Caco-2 (cell line): ENCODE measurements at places on chromosomes 5 and 9. TPM values are rescaled to one million over a fixed set of nuclear protein-coding genes. Genes with fewer than 3 reads are reported as not detected.

GRAMD2B gene
- 3.0 TPM in 2 replicates for total RNA-seq

PCDHB13 gene
- 0.12 TPM in 1 of 2 replicates, not detected in the other for total RNA-seq

QRFP gene
- total RNA-seq: not detected in 2 replicates

PCDHA9 gene
- not detected in 2 replicates for total RNA-seq

- no peaks in the 10 kb centered on the region for H3K36me3 ChIP-seq
- no peak for DNase-seq
- H3K27me3 ChIP-seq: no peaks in the 10 kb centered on the region
- no peak overlapping the region for H3K4me3 ChIP-seq
Observed at GRCh38 chr5:106392766-106393165, 1278.0 kb downstream of the EFNA5 start.

DNA sequence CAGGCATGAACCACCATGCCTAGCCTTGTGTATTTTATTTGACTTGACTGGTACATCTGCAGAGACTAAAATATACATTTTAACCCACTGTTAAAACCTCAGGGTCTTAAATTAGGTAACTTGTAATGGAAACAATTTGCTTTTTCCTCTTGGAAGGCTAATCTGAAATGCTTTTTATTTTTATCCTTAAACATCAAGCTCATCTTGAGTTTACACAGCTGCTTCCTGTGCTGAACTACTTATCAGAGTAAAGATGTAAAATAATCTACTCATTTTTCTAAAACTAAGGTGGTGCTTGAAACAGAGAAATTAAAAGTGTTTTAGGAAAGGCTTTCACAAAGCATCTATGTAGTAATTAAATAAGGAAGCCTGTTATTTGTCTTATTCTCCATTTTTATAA is 144.1 kb downstream of the ENTREP1 start:
- DNase-seq: no peak
- no peak overlapping the region for H3K4me3 ChIP-seq
- H3K27ac ChIP-seq: no peak overlapping the region

GRCh38 chr9:77981907-77982306 is 49.7 kb downstream of the GNAQ start:
- H3K36me3 ChIP-seq: no peaks in the 10 kb centered on the region
- no peaks in the 10 kb centered on the region for H3K27me3 ChIP-seq
- no peak overlapping the region for H3K27ac ChIP-seq
- no peaks in the 10 kb centered on the region for H3K4me1 ChIP-seq
